Stimulated activated CD4-positive, alpha-beta T cell treated with anti-CD3 and anti-CD28 coated beads, Interleukin-1b, Interleukin-23, amount 100 ng/mL, for 1 hour (primary cell): ENCODE measurements at places on chromosomes 6 and 20.

- no peak for DNase-seq
These were observed 12.7 kb downstream of the TAF4 start for GRCh38 chr20:62052842-62053464.

GRCh38 chr20:4165984-4166725 is 150.8 kb upstream of the RNF24 start:
- DNase-seq: no peak

- DNase-seq: no peak
These were observed 63.9 kb downstream of the KCNS1 start for GRCh38 chr20:45037050-45037449.

DNA sequence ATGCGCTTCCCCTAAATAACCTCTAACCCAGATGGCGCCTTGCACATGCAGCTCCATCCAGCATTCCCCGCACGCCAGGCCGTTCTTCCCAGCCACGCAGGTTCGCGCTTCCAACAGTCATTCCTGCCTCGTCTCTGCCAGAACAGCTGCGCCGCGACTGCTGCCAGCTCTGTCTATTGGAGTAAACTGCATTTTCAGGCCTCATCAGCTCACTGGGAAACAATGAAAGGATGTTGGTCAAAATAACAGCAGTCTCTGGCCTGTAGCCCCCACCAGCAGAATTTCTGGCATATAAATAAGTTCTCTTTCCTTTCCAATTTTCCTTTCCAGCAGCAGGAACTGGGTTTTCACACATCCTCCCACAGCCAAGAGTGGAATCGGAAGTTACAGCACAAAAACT is 14.6 kb downstream of the NRSN1 start:
- DNase-seq: no peak

- DNase-seq: no peak
These were observed 13.0 kb downstream of the RIPOR3 start for GRCh38 chr20:50678169-50678898.

GRCh38 chr6:80541886-80542285 is 435.4 kb downstream of the BCKDHB start:
- DNase-seq: no peak

DNA sequence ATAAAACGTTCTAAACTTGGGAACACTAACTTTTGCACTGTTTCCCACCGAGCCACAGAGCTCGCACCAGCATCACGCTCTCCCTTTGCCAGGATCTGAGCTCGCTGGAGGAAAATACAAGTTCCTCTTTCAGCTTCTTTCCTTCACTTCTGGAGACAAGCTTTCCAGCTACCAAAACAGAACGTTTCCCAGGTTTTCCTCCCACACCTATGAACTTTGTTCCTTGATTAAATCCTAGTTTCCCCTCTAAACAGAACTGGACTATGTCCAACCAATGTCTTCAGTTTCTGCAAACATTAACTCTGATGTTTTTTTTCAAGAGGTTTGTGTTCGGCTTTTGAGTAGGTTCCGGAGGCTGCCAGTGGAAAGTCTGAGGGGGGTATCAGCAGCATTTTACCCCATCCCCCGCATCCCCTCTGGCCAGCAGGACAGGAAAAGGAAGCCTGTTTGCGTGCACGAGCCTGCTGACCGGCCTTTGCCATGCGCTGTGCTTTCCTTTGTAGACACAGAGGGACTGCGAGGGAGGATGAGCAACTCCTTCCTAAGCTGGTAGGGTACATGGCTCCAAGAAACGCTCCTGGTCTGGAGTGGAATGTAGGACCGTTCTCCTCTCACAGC is 135.5 kb downstream of the LY86 start:
- no peak for DNase-seq

GRCh38 chr6:132190097-132190814 is 211.0 kb downstream of the MOXD1 start:
- no peak for DNase-seq

GRCh38 chr20:8898823-8899222 is 170.1 kb upstream of the PLCB4 start:
- no peak for DNase-seq

DNA sequence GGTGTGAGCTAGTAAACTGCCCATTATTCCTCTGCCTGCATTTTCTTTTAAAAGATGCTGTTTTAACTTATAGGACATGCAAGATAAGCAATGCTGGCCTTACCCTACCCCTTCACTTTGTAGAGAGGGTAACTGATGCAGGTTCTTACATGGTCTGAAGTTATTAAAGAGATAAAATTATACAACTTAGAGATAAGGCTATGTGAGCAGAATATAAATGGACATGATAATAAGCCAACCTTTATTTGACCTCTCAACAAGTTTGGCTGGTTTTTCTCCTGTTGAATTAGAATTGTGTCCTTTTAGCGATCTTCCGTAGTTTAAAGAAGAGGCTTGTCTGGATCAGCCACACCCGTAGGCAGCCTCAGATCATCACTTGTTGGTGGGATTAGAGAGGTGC is 377.0 kb downstream of the BTBD3 start:
- no peak for DNase-seq

DNA sequence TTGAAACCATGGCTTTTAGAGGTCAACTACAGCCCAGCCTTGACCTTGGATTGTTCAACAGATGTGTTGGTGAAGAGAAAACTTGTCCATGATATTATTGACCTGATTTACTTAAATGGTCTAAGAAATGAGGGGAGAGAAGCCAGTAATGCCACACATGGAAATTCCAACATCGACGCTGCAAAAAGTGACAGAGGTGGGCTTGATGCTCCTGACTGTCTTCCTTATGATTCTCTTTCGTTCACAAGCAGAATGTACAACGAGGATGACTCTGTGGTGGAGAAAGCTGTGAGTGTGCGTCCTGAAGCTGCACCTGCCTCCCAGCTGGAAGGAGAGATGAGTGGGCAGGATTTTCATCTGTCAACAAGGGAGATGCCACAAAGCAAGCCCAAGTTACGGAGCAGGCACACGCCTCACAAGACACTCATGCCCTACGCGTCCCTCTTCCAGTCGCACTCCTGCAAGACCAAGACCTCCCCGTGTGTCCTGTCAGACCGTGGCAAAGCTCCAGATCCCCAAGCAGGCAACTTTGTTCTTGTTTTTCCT is 16.2 kb downstream of the TTLL2 start:
- no peak for DNase-seq

- DNase-seq: no peak
These were observed 58.8 kb upstream of the MOCS1 start for GRCh38 chr6:39992861-39993622.

- DNase-seq: no peak
These were observed 115.9 kb downstream of the QRSL1 start for GRCh38 chr6:106745197-106745770.

DNA sequence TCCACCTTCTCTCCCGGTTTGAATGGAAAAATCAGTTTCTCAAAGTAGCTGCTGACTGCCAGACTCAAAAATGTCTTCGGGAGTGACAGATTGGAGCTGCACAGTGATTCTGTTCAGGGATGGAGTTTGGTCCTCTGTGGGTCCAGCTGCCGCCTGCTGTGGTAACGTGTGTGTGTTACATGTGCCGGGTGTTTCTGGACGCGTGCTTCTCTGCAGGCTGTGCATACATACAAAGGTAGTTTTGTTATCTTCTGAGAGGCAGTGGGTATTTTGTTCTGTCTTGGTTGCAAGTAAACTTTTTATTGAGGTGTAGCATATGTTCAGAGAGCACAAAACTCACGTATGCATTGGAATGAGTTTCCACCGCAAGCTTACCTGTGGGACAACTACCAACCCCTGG is 41.3 kb upstream of the NAA20 start:
- DNase-seq: no peak

GRCh38 chr6:166308769-166309589 is 787 bp upstream of the PRR18 start:
- no peak for DNase-seq

GRCh38 chr20:52279706-52280105 is 88.1 kb upstream of the ZFP64 start:
- DNase-seq: no peak

GRCh38 chr20:45407783-45408645 is at the start of gene DBNDD2:
DBNDD2 (plus strand) TSS chr20:45408289; CDS start chr20:45408468, 179 bp downstream.
- DNase-seq: no peak

DNA sequence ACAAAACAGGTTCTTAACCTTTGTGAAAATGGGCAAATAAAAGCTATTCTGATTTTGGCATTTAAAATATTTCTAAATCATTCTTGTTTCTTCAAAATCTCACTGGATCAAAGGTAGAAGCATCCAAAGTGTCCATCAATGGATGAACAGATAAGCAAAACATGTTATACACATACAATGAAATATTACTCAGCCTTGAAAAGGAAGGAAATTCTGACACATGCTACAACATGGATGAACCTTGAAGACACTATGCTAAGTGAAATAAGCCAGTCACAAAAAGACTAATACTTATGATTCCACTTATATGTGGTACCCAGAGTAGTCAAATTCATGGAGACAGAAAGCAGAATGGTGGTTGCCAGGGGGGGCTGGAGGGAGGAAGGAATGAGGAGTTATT is 45.9 kb downstream of the SNX14 start:
- DNase-seq: no peak

- no peak for DNase-seq
These were observed 687.7 kb upstream of the POU3F2 start for GRCh38 chr6:98146656-98147055.

DNA sequence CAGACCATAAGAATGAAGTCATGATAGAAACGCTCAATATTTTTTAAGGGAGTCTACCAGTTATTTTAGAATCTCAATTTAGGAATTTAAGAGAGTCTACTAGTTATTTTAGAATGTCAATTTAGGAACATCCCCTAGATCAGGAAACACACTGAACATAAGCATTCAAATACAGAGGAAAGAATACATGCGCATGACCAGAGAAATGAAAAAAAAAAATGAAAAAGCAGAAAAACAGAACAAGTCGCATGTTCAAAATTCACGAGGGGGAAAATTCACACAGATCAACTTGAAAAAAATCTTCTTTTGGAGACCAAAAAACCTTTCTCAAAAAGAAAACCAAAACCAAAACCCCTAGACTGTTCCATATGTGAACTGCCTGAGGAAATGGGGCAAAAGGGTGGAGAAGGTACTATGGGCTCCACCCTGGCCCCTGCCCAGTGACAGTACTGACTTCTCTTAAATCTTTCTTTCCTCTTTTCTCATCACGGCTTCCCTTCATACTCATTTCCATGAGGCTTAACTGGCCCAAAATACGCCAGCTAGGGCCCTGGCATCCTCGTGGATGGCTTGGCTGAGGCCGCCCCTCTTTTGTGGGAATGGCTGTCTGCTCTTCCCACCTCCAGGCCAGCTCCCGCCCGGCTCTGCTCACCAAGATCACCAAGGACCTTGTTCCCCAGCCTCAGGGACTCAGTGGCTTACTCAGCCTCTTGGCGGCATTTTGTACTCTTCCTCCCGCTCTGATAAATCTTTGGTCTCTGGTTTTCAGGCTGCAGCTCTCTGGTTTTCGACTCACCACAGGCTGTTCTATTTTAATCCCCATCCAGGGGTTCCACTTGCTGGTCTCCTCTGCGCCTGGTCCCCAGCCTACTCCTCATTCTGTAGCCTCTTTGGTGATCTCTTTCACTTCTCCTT is 11.2 kb downstream of the ZBTB2 start:
- no peak for DNase-seq

- DNase-seq: no peak
These were observed 8.3 kb upstream of the TIAM2 start for GRCh38 chr6:154986787-154987235.

- DNase-seq: no peak
These were observed 97.4 kb downstream of the SNX5 start for GRCh38 chr20:17871181-17871580.

GRCh38 chr20:10110151-10110550 is 75.4 kb downstream of the ANKEF1 start:
- DNase-seq: no peak

- DNase-seq: no peak
These were observed 35.2 kb upstream of the BCLAF1 start for GRCh38 chr6:136324686-136325380.

- no peak for DNase-seq
These were observed 8.2 kb upstream of the CD83 start for GRCh38 chr6:14109411-14109826.

DNA sequence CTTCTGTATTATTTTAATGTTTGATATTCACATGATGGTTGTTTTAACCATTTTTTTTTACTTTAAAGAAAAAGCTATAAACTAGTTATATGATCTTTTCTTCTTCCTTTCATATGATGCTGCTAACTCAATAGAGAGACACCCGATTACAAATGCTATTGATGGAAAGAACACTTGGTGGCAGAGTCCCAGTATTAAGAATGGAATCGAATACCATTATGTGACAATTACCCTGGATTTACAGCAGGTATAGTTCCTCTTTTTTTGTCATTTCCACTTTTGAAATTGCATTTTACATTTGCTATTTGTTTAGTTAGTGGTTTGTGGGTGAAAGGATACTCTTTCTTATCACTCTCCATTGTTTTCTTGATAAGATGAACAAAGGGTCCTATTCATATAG is 176.7 kb downstream of the LAMA2 start:
- DNase-seq: no peak

DNA sequence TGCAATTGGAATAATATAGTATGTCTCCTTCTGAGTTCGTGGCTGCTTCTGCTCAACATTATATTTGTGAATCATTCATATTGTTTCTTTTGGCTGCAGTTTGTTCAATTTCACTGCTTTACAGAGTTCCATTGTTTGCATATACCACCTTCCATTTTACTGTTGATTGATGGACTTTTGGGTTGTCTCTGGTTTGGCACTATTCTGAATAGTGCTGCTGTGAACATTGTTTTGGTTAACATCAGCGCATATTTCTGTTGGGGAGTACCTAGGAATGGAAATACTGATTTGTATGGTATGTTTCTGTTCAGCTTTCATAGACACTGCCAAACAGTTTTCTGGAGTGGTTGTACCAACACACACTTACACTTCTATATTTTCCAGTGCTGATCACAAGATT is 46.9 kb downstream of the UST start:
- DNase-seq: no peak
